T-cell (primary cell): ENCODE measurements at places on chromosomes 4 and X.

DNA sequence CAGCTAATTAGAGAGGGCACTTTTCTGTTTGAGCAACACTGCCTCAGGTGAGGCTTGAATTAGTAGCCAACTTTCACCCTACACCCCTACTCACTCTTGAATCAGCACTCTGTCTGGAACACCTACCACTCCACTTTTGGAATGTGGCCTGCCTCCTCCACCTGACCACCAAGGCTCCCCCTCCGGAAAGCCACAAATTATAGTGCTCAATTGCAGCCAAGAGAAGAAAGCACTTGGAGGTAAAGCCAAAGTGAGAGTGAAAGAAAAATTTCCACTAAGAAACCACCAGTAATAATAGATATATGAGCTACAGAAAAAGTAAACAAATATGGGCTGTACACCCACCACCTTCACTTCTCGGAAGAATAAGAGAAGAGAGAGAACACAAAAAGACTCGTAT is 41.1 kb downstream of the PPP3CA start:
- DNase-seq: no peak

DNA sequence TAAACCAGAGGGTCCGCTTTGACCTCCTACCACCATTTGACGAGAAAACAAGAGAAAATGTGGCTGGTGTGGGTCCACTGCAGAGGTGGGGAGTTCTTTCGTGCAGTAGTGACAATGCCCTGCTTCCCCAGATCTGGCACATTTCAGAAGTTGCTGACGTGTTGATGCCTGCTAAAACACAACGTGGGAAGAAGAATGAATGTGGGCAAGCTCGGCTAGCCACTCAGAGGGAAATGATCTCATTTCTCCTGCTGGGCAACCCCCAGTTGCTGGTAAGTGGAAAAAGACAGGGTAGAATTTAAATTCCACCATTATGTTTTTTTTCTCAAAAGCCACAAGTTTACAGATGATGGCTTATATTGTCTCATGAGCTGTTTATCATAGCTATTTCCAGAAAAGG is 77.9 kb downstream of the LUZP4 start:
- no peak for DNase-seq

GRCh38 chr4:89765966-89766365 is 71.0 kb downstream of the SNCA start:
- DNase-seq: no peak

DNA sequence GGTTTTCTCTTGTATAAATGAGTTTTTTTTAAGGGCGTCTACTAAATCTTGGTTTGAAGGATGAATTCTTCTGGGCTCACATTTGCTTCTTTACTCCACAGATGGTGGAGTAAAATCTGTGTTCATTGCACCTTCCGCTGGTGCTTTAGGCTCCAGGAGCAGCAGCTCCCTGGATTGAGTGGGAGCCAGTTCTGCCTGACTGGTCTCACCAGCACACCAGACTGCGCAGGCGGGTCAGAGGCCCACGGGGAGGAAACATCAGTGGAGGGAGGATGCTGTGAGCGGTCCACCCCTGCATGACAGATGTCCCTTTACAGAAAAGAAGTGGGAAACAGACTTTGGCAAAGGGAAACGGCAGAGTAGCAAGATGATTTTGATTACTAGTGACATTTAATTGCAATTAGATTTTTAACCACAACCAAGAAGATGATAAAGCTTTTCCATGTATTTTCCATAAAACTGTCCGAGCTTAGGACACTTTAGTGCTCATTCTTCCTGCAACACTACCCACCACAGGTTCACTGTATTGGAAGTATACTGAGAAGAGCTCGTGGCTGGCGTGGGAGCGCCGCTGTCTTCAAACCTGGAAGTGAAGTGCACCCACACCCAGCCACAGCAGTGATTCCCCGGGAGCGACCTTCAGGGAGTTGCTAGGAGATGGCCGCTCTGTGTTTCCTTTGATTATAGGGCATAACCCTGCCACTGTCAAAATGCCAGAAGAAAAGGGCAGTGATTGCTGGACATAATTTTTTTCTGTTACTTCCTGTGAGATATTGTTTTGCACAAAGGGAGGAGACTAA is 95.2 kb downstream of the SORBS2 start:
- no peak for DNase-seq

GRCh38 chr4:49063670-49064069 is 77.6 kb downstream of the CWH43 start:
- DNase-seq: no peak

- DNase-seq: no peak
Observed at GRCh38 chrX:125137521-125137920, 182.2 kb upstream of the TEX13C start.

DNA sequence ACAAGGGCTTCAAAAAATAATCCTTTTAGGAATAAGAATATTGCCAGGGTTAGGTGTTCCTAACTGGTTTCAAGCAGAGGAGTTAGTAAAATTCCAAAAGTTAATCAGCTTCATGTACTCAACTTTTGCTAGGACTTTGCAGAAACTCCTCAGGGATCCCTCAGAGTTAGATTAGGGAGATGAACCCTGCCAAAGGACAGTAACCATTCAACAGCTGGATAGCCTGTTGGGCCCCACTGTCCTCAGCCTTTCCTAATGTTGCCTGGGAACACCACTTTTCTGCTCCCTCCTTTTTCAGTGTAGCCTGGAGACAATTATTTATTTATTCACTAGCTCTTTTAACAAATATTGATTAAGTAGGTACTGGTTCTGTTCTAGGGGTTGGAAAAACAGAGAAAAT is 53.8 kb downstream of the NFKB1 start:
- DNase-seq: no peak

GRCh38 chrX:102651242-102652011 is at the start of gene GPRASP1:
Gene GPRASP1, plus strand, starts transcription at chrX:102651483. Its CDS starts 2,431 bp downstream, at chrX:102653914.
- peak; percentile 61 for DNase-seq

DNA sequence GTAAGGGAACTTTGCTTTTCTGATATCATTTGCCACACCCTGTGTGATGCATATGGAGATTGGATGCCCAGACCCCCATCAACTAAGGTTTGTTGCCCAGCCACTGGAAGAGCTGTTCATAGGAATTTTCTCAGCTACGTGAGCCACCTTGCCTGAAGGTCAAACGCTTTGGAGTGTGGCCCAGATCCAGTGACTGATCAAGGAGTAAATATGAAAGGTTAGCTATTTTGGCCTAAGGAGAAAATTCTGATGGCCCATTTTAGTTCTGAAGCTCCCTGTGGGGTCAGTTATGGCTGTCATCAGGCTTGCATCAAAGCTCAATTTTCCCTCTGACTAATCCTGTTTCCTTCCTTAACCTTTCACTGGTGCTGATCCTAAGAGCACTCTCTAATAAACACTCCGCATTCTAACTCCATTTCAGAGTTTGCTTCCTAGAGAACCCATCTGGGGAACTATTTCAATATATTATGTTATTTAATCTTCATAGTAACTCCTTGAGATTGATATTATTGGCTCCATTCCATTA is 407.7 kb downstream of the SPRY1 start:
- DNase-seq: no peak

DNA sequence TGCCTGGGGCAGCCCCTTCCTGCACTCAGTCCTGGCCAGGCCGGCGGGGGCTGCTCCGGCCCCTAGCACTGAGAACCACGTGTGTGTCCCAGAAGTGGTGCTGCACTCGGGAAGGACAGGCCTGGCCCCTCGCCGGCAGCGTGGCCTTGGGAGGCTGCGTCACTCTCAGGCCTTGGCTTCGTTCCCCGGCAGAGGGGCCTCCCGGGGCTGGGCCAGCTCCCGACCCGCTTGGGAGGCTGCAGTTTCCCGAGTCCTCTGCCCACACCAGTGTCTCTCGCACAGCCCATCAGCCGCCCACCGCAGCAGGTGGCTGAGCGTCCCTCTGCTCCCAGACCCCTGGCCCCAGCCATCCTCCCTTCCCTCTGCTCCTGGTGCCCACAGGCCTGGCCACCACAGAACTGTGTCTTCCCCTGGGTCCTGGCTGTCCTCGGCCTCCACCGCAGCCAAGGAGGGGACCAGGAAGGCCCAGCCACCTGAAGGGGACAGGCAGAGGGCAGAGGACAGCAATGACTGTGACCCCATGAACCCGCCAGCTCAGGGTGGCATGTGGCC is 10.9 kb upstream of the CPLX1 start:
- no peak for DNase-seq

GRCh38 chr4:83281307-83281706 is 3.3 kb downstream of the COQ2 start:
- DNase-seq: no peak

DNA sequence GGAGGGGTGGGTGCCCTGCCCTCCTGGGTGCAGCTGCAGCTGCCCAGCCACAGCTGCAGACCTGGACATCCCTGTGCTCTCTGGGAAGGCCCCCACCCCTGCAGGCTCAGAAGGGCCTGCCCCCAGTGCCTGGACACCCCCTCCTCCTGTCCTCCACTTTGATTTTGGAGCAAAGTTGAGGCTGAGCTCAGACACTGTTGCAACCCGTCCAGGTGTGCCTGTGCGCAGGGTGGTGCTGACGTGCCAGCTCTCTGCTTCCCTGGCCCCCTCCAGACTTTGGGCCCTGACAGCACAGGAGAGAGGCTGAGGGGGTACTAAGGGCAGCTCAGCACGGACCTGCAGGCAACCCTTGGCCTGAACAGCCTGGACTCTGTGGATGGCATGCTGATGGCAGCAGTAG is 750.3 kb downstream of the ARAP2 start:
- DNase-seq: no peak

GRCh38 chrX:24513416-24513815 is 48.3 kb downstream of the PDK3 start:
- DNase-seq: no peak

- no peak for DNase-seq
Observed at GRCh38 chr4:86221002-86221401, 138.9 kb downstream of the MAPK10 start.

- no peak for DNase-seq
Observed at GRCh38 chr4:143359644-143360193, 23.0 kb downstream of the GAB1 start.

DNA sequence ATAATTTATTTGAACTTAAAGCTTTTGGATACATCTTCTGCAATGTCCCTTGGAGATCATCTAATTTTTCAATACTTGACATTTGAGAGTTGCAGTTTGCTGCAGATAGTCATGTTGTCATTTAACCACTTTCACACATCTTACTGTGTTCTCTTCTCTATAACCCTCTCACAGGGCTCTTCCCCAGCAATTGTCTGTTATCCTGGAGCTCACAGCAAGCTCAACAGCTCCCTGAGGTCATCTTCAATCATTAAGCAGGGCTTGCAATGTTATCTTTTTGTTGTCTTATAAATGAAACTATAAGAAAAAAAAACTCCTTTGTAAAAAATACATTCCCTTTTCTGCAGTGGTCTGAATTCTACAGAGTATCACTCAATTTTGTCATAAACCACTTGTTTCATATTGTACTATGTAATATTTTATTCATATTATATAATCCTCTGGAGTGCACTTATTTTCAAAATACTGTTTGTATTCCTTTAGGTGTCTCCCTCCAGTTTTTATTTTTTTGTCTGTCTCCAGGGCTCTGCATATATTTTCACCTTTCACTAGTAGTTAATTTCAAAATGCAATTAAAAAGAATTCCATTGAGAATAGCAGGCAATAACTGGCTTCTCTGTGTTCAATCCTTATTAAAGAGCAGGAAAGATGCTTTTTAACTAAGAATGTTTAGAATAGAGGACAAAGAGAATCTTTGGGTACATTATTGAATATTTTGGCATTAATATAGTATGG is 106.3 kb upstream of the ARSJ start:
- DNase-seq: no peak

DNA sequence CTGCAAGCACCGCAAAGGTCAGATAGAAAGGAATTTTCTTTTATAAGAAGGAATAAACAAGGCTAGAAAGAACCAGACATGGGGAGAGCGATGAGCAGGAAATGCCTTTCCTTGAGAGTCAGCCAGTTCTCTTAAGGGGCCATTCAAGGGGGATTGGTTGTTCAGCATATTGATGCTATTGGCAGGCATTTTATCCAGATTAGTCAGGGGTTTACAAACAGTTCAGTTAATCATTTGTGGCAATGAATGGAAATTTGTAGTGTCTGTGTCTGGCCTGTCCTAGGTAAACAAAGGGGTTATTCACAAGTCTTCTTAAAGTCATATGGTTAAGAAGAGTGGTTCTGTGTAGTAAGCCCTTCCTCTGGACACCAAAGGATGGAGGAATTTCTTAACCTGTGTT is 184.7 kb upstream of the FRMPD4 start:
- no peak for DNase-seq

DNA sequence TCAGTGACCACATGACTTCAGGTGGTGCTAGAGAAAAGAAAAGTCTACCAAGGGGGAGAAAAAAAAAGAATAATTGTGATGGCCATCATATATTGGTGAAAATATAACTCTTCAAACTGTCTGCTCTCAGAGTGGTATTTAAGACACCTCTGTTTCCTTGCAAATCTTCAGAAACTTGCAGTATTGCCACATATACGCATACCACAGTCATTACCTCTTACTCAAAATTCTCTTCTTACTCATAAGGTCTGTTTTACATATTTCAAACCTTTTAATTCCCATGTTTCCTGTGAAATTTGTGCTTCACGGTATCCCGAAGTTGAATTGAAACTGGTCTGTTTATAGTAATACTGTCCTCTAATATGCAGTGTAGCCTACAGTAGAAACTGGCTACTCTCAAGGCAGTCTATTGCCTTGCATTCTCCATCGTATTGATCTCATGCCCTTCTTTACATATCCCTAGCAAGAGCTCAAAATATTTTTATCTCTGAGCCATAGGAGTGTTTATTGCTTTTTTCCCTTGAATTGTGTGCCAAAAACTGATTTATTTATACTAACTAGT is 34.7 kb upstream of the LHFPL1 start:
- no peak for DNase-seq

GRCh38 chr4:82733636-82734035 is 65.0 kb downstream of the SCD5 start:
- DNase-seq: no peak

DNA sequence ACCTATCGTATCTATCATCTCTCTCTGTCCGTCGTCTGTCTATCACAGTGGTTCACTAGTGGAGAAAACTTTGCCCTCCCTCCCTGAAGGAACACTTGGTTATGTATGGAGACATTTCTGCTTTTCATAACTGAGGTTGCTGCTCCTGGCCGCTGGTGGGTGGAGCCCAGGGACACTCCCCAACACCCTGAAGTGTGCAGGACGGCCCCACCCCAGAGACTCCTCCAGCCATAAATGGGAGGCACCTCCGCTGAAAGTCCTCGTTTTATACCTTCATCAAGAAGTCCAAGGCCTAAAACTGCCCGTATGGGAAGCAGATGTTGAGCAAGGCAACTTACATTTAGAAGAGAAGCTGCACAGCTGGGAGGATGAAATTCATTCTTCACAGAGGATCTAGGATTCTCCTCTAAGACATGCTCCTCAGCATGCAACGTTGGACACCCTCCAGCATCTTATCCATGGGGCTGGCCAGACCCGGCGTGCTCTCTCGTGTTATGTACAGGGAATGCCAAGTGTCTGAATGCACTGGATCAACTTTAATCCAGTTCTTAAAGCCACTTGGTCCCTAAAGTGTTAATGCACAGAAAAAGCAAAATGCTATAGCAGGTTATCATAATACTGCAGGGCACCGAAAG is 43.5 kb downstream of the PRKX start:
- no peak for DNase-seq

DNA sequence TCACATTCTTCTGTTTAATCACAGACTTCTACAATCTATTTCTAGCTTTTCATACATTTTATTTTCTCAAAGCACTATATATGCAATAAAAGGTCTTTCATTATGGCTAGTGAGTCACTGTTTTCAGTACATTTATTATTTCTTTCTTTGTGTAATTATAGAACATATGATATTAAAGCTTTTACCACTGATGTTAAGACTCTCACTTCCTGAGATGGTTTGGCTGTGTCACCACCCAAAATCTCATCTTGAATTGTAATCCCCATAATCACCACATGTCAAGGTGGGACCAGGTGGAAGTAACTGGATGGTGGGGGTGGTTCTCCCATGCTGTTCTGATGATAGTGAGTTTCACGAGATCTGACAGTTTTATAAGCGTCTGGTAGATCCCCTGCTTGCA is 41.9 kb downstream of the UBA6 start:
- DNase-seq: no peak
